ENCODE measurements at places on chromosomes 11 and 22.

GRCh38 chr11:66289548-66290329 lies 796 bp upstream of the YIF1A start:
- DNase-seq, result peak; percentile 93

GRCh38 chr11:100910808-100911207 lies 218.8 kb downstream of the PGR start:
- DNase-seq, result no peak

DNA sequence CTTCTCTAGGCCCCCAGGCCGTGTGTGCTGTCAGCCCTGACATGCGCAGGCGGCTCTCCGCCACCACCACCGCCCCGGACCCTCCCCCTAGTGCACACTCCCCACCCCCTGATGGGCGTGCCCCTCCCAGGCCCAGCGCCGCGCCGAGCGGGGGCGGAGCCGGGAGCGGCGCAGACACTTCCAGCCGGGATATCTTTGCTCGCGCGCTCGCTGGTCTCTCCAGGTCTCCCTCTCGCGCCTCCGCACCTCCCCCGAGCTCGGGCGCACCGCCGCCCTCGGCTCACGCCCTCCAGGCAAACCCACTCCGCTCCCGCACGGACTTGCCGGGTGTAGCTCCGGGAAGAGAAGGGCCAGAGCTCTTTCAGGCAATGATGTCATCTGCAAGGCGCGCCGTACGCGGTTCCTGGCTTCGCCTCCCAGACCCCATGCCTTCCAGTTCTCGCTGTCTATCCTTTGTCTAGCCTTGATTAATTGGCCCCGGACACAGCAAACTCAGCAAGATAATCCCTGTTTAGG lies at the start of gene SCN3B:
TSS of gene SCN3B (minus strand) at position 59 of the 516 bp plus-strand sequence. CDS start 823 bp downstream, outside the sequence.
- DNase-seq, result peak; percentile 88

DNA sequence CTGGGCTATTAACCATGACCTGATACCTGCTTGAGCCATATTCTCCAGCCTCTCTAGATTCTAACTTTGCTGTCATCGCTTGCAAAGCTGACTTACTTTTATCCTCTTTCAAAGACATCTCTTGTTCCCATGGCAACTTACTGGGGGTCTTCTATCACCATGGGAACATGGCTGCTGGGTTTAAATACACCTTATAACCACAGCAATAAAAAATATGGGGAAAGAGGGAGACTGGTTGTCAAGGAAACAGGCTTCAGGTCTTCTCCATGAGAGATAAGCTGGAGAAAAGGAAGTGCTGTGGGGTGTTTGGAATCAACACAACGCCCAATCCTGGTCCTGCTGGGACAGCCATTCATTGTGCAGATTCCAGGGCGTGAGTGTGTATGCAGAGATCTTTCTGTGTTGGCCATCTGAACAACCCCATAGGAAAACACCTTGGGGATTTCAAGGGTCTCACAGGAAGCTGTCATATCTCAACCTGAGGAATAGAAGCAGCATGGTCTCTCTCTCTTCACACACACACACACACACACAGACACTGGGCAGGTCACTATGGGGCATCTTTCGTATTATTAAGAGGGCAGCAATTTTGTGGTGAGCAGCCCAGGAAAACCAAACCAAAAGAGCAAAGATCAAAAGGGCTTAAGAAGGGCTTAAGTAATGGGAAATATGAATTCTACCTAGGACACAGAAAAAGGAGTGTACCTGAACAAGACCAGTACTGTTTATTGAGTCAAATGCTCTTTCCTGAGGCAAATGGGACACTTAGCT lies 344.7 kb upstream of the NCAM1 start:
- DNase-seq, result no peak

DNA sequence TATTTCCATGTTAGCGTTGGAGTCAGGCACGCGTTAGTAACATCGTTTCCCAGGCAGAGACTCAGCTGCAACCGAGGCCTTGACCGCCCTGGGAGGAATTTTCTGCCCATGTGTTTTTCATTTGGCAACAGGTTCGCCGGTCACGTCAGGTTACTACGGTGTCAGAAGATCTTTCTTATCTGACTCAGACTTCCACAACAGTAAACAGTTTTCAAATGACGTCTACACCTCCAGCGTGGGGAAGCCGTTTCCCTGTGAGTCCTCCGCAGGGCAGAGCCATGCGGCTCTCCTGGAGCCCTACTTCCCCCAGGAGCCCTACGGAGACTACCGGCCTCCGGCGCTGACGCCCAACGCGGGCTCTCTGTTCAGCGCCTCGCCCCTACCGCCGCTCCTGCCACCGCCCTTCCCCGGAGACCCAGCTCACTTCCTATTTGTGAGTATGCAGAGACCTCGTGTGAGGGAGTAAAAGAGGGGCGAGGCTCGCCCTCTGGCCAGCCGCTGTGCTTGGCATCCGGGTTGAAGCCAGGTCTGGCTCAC lies 14.3 kb upstream of the POU2AF3 start:
- no peak for DNase-seq

- DNase-seq, result no peak
Measured at GRCh38 chr11:75597636-75598035, 35.6 kb downstream of the SERPINH1 start.

GRCh38 chr11:121341609-121342008 lies 49.0 kb downstream of the SC5D start:
- DNase-seq, result no peak

GRCh38 chr11:1281326-1281973 lies 28.0 kb downstream of the TOLLIP start:
- no peak for DNase-seq

DNA sequence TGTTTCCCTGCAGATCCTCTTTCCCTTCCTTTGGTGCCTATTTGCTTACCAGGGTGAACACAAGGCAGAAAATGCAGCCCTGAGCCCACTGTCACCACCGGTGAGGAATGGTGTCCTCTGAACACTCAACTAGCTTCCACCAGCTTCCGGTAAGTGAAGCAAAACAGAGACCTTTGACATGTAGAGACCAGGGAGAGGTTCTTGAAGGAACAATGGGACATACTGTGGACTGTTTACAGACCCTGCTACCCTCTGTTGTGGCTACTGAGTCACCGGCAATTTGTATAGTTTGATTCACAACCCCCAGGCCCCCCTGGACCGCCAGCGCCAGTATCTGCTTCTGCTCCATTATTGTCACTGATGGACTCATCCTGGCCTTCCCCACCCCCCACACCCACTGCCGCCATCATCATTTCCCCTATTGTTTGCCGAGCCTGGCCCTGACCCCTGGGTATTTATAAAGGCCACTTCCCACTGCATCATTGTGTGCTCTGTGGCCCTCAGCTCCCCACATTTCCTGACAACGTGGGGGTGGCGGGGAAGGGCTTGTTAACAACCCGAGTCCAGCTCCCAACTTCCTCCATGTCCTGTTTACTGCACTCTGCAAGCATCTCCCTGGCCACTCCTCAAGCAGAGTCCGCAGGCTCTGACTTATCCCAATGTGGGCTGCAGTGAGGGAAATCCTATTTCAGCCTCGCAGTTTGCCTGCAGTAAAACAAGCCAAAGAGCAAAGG lies 252.9 kb downstream of the ETS1 start:
- DNase-seq, result no peak

DNA sequence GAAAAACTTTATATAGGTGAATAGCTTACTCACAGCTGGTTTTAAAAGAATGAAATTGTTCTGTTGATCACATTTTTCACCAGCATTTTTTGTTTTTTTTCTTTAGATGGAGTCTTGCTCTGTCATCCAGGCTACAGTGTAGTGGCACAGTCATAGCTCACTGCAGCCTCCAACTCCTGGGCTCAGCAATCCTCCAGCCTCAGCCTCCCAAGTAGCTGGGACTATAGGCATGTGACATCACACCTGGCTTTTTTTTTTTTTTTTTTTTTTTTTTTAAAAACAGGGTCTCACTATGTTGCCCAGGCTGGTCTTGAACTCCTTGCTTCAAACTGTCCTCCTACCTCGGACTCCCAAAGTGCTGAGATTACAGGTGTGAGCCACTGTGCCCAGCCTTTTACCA lies 3.6 kb downstream of the PACS1 start:
- no peak for DNase-seq

DNA sequence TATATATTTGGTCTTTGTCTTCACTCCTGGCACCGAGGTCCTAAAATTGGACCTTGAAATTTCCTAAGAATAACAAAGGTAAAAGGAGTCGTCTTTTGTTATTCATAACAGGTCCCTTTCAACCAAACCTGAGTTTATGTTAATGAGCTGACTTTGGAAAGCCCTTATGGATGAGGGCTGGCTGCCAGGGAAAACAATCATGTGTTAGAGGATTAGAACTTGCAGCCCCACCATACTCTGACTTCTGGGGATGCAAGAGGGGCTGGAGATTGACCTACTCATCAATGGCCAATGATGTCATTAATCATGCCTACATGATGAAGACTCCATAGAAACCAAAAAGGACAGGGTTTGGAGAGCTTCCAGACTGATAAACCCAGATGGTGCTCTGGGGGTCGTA lies 118.9 kb downstream of the MRTFA start:
- DNase-seq, result no peak

- no peak for DNase-seq
Measured at GRCh38 chr11:65311170-65311678, 3.4 kb upstream of the CDC42EP2 start.

- DNase-seq, result peak; percentile 46
Measured at GRCh38 chr11:66429983-66430602, 8.6 kb downstream of the MRPL11 start.

- DNase-seq, result no peak
Measured at GRCh38 chr11:11937957-11938356, 70.5 kb downstream of the DKK3 start.

- DNase-seq, result peak; percentile 21
Measured at GRCh38 chr11:27553186-27553585, 46.6 kb upstream of the LIN7C start.

DNA sequence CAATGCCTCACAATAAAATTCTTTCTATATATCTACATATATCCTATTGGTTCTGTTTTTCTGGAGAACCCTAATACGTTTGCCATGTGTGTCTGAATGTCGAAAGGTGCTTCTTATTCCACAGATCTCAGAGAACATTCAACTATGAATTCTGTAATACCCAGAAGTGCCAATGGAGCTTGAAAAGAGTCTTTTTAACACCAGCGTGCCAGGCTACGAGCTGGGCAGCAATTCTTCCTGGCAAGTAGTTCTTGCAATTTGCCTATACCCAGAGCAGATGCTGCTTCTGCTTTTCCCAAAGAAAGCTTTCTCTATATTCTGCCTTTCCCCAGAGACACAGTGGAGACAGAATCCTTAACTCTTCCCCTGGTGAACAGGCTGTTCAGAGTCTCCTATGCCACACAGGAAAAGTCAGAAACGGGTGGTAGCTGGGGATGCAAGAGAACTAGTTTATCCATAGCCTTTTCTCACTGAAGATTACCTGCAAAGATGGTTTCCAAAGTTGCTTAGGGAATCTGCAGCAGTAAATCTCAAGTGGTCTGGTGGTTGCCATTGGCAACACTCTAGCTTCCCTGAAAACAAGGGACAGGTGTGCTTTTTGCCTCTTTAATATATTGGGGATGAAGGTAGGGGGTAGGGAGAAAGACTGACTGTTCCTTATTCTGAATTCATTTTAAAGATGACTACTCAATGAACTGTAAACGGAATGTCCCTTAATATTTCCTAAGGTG lies 16.8 kb upstream of the PAFAH1B2 start:
- DNase-seq, result no peak

- no peak for DNase-seq
Measured at GRCh38 chr11:117197516-117198456, 1.4 kb upstream of the TAGLN start.

- DNase-seq, result peak; percentile 94
Measured at GRCh38 chr22:20509344-20510047, 2.1 kb downstream of the MED15 start.

- DNase-seq, result peak; percentile 32
Measured at GRCh38 chr22:38706101-38706900, 557 bp downstream of the GTPBP1 start.

DNA sequence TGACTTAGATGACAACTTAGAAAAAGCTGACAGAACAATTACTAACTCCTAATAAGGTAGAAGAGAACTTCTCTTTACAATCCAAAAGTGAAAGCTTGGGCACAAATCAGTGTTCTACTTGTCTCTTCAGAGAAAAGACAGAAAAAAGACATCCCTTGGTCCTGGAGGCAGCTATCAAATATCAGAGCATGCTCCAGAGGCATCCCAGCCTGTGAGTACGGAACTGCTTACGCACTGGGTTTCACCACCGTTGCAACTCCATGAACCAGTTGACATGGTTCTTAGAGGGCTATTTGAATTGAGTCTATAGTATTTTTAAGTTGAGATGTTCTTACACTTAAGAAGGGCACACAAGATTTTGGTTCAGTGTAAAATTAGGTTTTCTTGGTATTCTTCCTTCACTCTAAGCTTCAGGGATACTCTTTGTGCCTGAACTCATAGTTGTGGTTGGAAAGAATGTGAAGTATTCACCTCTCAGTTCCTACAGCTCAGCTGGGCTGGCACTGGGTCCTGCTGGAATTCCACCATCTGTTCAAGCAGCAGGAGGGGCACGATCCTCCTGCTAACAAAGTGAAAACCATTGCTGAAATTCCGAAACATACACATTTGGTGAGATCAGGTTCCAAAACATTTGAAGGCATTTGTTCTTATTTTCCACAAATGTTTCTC lies 6.3 kb downstream of the AKIP1 start:
- DNase-seq, result no peak

- DNase-seq, result no peak
Measured at GRCh38 chr22:20843501-20843900, 15.1 kb downstream of the PI4KA start.

DNA sequence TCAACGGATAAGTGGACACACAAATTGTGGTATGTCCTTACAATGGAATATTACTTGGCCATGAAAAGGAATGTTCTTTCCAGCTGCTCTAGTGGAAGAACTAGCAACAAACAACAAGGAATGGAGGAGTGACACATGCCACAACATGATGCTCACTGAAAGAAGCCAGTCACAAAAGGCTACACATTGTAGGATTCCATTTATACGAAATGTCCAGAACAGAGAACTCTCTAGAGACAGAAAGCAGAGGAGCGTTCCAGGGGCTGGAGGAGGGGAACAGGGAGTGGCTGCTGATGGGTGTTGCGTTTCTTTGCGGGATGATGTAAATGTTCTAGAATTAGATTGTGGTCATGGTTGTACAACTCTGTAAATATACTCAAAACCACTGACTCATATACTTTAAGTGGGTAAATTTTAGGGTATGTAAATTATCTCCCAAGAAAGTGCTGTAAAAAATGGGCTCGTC lies 32.4 kb upstream of the PDGFB start:
- DNase-seq, result no peak

- no peak for DNase-seq
Measured at GRCh38 chr11:91810871-91811270, 413.7 kb upstream of the FAT3 start.

- no peak for DNase-seq
Measured at GRCh38 chr11:65384301-65384889, 1.9 kb upstream of the SLC25A45 start.

Data from lower leg skin (tissue), 4 donors.